ENCODE measurements at places on chromosomes 2 and 18.

DNA sequence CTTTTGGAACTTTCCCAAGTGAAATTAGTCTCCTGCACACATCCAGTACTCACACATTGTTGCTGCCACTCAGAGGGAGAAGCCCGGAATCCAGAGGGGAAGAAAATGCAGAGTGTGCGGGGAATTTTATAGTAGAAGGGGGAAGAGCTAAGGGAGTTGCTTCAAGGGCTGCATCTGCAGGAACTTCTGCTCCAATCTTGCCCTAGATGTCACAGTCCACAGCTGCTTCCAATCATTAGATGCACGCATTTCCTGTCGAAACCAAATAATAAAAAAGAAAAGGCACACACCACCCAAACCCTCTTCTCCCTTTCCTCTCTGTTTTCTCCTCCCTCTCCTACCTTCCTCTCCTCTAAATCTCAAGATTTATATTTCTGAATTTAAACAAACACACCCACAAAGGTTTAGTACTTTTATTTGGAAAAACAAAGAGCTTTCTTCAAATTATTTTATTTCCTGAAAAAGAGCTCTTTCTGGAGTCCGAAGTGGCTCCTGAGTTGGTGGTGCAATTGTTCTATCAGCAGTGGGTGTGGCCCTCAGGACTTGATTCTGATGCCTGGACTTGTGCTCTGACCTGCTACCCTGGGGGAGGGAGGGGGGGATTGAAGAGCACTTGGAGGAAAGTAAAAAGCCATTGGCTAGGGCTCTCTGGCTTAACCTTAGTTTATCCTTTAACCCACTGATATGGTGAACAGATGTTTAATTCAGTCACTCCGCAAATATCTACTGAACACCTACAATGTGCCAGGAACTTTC, 72.0 kb downstream of the KCNE4 start:
- no peak for DNase-seq

DNA sequence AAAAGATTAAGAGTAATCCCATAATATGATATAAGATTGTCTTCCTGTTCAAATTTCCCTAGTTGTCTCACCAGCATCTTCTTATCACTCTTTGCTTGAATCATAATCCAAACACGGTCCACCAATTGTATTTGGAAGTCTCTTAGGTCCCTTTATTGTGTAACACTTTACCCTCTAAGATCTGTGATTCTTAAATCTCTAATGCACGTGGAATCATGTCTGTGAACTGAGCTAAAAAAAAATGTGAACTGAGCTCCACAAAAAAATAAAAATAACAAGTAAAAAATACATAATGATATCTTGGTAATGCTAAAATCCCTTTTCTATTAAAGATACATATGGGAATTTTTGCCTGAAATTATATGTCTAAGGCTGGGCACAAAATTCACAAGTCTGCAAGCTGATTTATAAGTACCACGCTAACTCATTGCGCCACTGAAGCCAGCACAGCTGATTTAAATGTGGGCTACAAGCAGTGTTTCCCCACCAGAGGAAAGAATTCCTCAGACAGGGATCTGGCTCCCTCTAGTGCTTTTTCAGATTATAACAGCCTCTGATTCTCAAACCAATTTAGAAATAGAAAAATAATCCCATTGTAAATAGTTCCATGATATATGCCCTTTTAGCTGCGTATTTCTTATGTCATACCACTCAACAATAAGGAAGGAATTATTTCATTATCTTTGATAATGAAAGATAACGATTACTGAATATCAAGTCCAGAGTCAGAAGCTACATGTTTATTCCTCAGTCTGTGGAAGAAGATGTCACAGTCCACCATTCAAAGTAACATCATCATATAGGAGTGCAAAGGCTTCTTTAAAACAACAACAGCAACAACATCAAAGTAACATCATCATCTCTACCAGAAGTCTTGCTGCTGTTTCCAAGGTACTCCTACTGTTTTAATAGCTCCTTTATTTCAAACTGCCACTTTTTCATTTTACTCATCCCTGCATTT, 22.9 kb downstream of the RBM43 start:
- peak; percentile 53 for DNase-seq

DNA sequence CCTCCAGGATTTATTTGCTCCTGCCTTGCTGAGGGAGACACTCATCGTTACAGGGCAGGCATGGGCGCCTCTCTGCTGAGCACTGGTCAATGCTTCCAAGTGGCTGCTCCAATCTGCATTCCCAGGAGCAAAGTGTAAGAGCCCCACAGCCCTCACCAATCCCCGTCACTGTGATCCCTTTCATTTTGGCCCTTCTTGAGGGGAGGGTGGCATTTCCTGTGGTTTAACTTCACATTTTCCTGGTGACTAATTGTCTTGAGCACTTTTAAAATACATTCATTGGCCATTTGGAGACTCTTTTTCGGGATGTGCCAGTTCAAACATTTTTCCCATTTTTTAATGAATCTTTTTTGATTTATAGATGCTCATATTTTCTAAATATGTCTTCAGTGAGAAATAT, 33.0 kb downstream of the TPO start:
- no peak for DNase-seq

DNA sequence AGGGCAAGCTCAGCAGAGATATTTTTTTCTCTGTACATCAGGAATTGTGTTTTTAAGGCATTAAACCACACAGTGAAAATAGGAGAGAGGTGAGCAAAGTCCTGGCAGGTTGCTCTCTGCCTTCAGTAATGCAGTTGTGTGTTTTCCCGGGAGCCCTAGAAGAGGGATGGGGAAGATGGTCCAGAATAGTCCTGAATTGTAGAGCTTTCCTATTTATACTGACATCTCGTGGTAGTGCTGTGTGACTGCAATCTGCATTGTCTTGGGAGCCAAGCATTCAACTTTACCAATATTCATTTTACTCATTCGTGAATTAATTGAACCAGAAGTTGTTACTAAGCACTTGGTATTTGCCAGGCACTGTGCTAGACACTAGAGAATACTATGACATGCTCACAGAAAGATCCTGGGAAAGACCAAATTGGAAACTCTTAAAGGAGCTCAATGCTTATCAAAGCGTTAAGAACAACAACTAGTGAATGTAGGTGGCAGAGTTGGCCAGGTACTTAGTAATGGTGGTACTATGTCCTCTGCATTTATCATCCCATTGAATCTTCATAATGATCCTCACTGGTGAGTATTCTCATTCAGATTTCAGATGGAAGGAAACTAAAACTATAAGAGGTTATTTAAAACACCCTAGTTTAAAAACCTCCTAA, 214.6 kb downstream of the TRIB2 start:
- DNase-seq: peak; percentile 21

- DNase-seq: no peak
Measured at GRCh38 chr18:35186291-35187034, 54.4 kb upstream of the ZNF397 start.

GRCh38 chr2:200742426-200742825, 69.3 kb upstream of the BZW1 start:
- DNase-seq: no peak

DNA sequence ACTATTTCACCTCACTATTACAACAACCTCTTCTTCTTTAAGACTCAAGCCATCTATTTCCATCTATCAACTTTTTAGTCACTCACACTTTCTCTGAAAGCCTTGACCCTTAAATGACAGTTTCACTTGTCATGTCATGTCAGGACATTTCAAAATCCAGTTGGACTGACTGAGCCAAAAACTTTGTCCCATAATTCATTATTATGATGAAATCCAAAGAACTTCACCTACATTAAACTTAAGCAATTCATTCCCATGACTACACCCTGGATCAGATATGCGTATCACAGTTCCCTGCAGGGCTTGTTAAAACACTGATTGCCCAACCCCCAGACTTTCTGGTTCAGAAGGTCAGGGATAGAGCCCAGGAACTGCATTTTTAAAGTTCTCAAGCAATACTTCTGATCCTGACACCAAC, 26.5 kb downstream of the LDAH start:
- no peak for DNase-seq

DNA sequence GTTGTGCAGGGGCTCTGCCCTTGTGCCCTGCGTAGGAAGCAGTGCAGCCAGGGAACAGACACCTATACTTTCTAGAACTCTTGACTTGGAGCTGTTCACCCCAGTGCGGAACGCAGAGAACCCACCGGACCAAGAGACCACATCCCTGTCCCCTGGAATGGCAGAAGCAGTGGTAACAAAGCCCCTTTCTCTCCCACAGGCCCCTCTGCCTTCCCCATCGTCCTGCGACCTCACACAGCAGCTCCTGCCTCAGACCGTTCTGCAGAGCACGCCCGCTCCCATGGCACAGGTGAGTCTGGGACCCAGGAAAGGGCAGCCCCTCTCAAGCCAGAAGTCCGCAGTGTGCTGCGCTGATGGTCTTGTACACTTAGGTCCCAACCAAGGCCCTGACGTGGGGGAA, 24.6 kb upstream of the RPL31 start:
- no peak for DNase-seq

DNA sequence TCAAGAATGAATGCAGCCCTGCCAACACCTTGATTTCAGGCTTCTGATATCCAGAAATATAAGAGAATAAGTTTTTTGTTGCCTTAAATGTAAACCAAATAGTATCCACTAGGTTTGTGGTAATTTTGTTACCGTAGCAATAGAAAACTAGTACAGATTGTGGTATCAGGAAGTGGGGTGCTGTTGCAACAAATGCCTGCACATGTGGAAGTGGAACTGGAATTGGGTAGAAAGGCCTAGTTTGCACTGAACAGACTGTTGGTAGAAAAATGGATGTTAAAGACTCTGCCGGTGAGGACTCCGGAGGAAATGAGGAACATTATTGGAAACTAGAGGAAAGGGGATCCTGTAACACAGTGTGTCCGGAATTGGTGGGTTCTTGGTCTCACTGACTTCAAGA, 145.8 kb upstream of the MGAT5 start:
- DNase-seq: no peak

GRCh38 chr2:188919824-188920223, 54.3 kb upstream of the COL3A1 start:
- no peak for DNase-seq

DNA sequence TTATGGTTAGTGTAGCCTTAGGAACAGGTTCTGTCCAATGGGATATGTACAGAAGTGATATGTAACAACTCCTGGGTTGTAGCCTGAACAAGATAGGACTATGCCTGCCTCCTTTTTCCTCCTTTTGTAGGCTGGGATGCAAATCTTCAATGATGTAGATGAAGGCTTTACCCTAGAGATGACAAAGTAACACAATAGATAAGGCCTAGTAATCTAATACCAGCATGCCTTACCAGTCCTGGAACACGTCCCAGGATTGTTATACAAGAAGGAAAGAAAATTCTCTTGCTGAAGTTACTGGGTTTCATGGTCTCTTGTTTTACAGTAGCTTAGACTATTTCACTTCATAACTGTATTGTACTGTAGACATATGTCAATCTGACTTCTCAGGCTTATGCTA, 192.1 kb downstream of the OTX1 start:
- DNase-seq: no peak

- DNase-seq: peak; percentile 2
Measured at GRCh38 chr2:183070942-183071844, 7.4 kb upstream of the DUSP19 start.

- DNase-seq: no peak
Measured at GRCh38 chr2:235630718-235631296, 137.0 kb downstream of the AGAP1 start.

GRCh38 chr18:55149994-55150393, 190.7 kb upstream of the CCDC68 start:
- DNase-seq: no peak

DNA sequence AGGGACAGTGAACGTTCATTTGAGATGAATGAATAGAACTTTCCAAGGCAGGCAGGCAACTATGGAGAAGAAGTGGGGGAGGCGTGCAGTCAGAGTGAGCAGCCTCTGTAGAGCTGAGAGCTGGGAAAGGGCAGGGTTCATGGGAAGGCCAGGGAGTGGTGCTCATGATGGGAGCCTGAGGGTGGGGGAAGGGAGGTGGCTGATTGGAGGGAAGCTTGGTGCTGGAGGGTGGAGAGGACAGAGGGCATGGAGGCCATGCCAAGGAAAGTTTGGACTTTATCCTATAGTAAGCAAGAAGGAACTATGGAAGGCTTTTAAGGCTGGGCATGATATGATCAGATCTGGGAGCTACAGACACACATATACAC, 47.6 kb upstream of the LGALSL start:
- DNase-seq: no peak

DNA sequence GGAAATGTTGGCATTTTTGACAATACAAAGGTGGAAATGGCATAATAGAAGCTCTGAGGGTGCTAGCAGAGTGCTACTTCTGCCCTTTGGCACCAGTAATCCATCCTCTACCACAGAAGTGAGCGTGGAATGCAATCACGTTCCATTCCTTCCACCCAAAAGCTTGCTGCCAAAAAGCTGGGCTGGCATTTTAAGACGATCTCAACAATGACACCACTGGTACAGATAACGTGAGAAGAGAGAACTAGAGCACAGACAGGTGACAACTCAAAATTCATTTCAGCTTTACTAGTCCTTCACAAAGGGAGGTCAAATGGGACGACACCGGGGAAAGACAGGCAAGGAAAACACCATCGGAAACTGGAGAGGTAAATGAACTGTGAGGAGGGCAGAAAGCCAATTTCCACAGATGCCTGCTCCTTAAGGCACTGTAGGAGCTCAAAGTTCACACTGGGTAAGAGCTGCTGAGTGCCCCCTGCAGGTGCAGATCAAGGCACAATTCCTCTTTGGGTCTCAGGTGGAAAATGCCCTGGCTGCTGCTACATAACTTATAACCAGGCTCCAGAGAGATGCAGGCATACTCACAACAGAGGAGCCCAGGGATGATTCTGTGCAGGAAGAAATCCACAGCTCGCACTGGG, 50.7 kb upstream of the RNU4ATAC start:
- no peak for DNase-seq

- no peak for DNase-seq
Measured at GRCh38 chr2:20615466-20616241, 35.2 kb downstream of the HS1BP3 start.

- no peak for DNase-seq
Measured at GRCh38 chr2:205321231-205321630, 361.1 kb upstream of the NRP2 start.

GRCh38 chr2:65075605-65076344, 19.6 kb downstream of the CEP68 start:
- no peak for DNase-seq

DNA sequence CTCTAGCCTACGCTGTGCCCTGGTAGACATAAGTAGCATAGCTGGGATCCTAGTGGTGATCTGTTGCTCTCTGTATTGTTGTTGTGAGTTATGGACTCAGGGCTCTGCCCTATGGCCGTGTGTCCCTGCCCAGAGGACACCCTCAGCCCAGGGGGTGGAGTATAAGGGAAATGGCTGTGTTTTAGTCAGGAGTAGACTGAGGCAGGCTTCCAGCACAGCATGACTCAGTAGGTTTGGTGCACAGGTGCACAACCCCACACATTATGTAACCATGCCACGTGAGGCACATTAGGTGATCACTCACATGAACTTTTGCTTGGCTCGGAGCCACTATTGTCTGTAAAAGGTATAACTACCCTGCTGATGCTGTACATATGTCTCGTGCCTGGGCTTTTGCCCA, 59.9 kb upstream of the PEX13 start:
- DNase-seq: no peak

GRCh38 chr2:118842661-118843482, 4.6 kb downstream of the EN1 start:
- DNase-seq: no peak

DNA sequence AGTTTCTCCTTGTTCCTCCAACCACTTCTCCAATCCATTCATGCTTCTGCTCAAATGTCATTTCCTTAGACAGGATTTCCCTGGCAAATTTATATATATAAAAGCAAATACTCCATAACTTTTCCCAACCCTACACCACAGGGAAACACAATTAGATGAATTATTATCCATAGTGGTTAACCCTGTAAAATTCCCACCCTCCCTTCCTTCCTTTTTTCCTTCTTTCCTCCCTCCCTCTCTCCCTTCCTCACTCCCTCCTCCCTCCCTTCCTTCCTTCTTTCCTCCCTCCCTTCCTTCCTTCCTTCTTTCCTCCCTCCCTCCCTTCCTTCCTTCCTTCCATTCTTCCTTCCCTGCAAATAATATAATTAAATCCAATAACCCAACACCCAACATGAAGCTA, 617.7 kb downstream of the IRS1 start:
- DNase-seq: no peak

All from activated CD4-positive, alpha-beta T cell treated with anti-CD3 and anti-CD28 coated beads, Interleukin-10, Interleukin-2, amounts not matched to agents 100 ng/mL and 50 ng/mL, durations not matched to agents 16 hours and 8 hours (primary cell).